ENCODE measurements at places on chromosomes 11 and 22. TPM values are rescaled to one million over a fixed set of nuclear protein-coding genes. Genes with fewer than 3 reads are reported as not detected.

Gene KCNQ1
- under 0.01 TPM for total RNA-seq

Gene C22orf39
- total RNA-seq: 12.7 TPM

Gene MRPL21
- total RNA-seq: 79.6 TPM

Gene IFITM1
- 20.9 TPM for total RNA-seq

Gene MFRP
- under 0.01 TPM for total RNA-seq

Measured in smooth muscle cell of trachea (primary cell).